Activated T-cell treated with anti-CD3 and anti-CD28 coated beads, Interleukin-2, amount 50 U/mL, for 72 hours (primary cell): ENCODE measurements at places on chromosomes 3 and 15. TPM values are rescaled to one million over a fixed set of nuclear protein-coding genes. Genes with fewer than 3 reads are reported as not detected.
A peak's percentile ranks its signal among the peaks of the same experiment; 100 is the strongest.

- no peaks in the 10 kb centered on the region for H3K27me3 ChIP-seq
- no peaks in the 10 kb centered on the region for H3K4me1 ChIP-seq
- peaks cover 1% of the 10 kb centered on the region for H3K36me3 ChIP-seq
- DNase-seq = no peak
- H3K27ac ChIP-seq = no peak overlapping the region
Observed at GRCh38 chr3:39725321-39725720, 84.1 kb upstream of the MYRIP start.

GRCh38 chr3:121690777-121691405, 30.2 kb upstream of the HCLS1 start:
- H3K27ac ChIP-seq = peak overlapping the region; percentile 48
- H3K4me3 ChIP-seq = peak overlapping the region; percentile 53
- H3K36me3 ChIP-seq = peaks cover 15% of the 10 kb centered on the region
- DNase-seq = no peak
- no peaks in the 10 kb centered on the region for H3K27me3 ChIP-seq
- H3K4me1 ChIP-seq = peaks cover 18% of the 10 kb centered on the region

- no peak overlapping the region for H3K4me3 ChIP-seq
- no peaks in the 10 kb centered on the region for H3K4me1 ChIP-seq
- H3K27me3 ChIP-seq = peaks cover 13% of the 10 kb centered on the region
- DNase-seq = no peak
- H3K36me3 ChIP-seq = peaks cover 1% of the 10 kb centered on the region
- H3K27ac ChIP-seq = no peak overlapping the region
Observed at GRCh38 chr3:67064105-67064504, 66.0 kb downstream of the KBTBD8 start.

The CYP8B1 gene
- not detected for total RNA-seq

- H3K27ac ChIP-seq = no peak overlapping the region
- H3K4me3 ChIP-seq = no peak overlapping the region
- peaks cover 13% of the 10 kb centered on the region for H3K27me3 ChIP-seq
- no peak for DNase-seq
- H3K36me3 ChIP-seq = no peaks in the 10 kb centered on the region
Observed at GRCh38 chr3:140359233-140359995, 318.4 kb upstream of the TRIM42 start.
